ENCODE measurements at places on chromosomes 4 and X.

- no peak for DNase-seq
Observed at GRCh38 chr4:76809594-76810305, 88.2 kb downstream of the SOWAHB start.

- DNase-seq = no peak
Observed at GRCh38 chrX:115021121-115021520, 3.7 kb upstream of the IL13RA2 start.

- no peak for DNase-seq
Observed at GRCh38 chr4:138982754-138983153, 32.8 kb upstream of the NOCT start.

DNA sequence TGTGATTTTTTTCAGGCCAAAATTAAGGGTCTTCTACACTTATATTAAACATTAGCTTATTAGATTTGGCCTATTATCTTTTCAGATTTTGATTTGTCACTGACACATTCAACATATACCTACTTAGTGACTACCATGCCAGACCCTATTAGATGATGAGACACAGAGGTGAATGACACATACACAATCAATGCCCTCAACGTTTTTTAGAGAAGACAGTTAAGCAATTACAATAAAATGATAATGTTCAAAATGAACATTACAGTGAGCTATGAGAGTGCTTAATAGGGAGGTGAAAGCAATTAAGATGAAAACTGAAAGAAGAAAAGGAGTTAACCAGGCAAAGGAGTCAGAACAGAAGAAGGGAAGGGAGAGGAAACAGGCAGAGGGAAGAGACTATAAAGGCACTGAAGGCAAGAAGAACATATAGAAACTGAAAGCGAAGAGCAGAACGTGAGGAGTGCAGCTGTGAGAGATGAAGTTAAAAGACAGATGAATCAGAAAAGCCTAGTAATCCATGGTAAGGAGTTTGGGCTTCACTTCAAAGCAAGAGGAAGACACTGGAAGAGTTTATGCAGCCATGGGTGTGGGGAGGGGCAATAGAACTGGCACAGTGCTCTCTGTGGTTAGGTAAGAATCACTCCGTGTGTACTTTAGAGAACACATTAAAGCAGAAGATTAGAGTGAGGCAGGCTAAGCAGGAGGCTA lies 119.0 kb downstream of the REELD1 start:
- no peak for DNase-seq

- DNase-seq = peak; percentile 54
Observed at GRCh38 chr4:88382621-88383020, 4.0 kb downstream of the HERC6 start.

- DNase-seq = no peak
Observed at GRCh38 chr4:76235407-76235806, 16.1 kb upstream of the FAM47E start.

GRCh38 chrX:45009371-45010000 lies 136.5 kb downstream of the KDM6A start:
- no peak for DNase-seq

Data from CD4-positive, alpha-beta T cell treated with Interleukin-4 for 1 hour (primary cell).